Fibroblast of skin of left quadriceps (primary cell): ENCODE measurements at places on chromosomes 3 and 15.

- DNase-seq, result peak; percentile 38
Observed at GRCh38 chr3:119681279-119681678, 4.1 kb upstream of the COX17 start.

- no peak for DNase-seq
Observed at GRCh38 chr3:5022187-5022965, 43.1 kb downstream of the BHLHE40 start.

DNA sequence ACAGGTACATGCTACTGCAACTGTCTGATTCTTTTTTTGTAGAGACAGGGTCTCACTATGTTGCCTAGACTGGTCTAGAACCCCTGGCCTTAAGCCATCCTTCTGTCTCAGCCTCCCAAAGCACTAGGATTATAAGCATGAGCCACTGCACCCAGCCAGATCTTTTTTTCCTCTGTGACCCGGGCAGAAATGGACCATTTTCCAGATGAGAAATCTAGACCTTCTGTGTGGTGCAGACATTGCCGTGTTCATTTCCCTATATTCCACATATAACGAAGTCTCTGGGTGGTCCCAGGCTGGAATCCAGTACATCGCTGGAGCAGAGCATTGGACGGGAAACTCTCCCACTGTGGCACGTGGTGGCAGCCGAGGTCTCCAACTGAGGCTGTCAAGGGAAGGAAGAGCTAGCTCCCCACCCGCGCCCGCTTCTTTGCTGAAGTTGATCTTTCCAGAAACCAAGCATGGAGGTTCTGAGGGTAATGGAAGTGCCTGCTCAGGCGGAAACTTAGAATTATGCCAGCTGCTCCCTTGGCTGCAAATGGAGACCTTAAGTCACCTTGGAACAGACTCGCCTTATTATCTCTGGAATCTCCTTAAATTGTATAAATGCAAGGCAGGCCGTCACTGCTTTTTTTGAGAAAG is 23.1 kb upstream of the TXNRD3 start:
- DNase-seq, result no peak

DNA sequence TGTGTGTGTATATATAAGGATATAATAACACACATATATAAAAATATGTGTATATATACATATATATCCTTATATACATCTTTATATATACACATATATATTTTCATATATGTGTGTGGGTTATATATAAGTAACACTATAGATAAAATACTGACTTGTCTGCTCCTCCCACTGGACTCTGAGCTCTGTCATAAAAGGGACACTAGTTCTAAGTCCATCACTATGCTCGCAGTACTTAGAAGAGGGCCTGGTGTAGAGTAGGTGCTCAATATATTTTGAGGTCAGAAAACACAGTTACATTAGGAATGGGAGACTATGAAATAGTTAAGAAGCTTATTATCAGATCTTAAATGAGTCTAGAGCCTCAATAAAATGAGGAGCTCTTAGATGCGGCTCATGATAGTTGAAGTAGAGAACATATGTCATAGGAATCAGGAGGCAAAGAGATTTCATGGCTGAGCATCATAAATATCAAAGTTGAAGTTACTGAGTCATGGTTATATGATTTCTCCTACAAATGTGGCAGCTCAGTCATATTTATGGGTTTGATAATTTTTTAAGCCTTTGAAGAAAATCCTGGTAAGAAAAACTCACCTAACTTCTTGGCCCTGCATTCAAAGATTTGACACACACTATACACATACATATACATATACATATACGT is 371.2 kb upstream of the THBS1 start:
- no peak for DNase-seq

DNA sequence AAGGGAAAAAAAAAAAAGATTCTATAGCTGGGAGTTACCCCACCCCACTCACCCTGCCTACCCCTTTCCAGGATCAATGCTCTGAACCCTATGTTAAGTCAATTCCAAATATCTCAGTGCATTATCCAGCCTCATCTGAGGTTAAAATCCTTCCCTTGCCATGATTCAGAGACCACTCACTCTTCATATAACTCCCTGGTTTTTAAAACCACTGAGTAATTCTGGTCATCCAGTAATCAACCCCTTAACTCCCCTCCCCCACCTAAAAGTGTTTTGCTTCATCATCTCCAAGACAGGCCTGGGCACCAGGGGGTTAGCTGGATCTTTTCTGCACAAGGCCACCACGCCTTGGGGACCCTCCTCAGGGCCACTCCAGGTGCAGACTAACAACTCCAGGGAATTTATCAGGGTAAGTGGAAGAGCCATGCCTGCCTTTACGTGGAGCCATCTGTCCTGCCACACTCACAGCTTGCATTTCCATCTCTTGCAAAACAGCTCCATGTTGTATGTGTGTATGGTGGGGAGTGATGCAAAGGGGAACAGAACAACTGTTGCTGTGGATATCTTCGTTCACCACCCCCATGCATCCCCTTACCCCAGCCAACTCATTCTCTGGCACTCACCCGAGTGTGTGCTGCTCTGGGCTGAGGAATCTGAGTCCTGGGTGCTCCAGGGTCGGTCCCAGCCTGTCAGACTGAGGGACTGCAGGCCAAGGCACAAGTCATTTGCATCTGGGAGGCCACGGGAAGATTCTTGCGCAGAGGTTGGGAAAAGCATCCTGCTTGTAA is 30.7 kb upstream of the RPS17 start:
- DNase-seq, result peak; percentile 20

GRCh38 chr3:60431599-60431958 is 819.7 kb downstream of the FHIT start:
- no peak for DNase-seq

DNA sequence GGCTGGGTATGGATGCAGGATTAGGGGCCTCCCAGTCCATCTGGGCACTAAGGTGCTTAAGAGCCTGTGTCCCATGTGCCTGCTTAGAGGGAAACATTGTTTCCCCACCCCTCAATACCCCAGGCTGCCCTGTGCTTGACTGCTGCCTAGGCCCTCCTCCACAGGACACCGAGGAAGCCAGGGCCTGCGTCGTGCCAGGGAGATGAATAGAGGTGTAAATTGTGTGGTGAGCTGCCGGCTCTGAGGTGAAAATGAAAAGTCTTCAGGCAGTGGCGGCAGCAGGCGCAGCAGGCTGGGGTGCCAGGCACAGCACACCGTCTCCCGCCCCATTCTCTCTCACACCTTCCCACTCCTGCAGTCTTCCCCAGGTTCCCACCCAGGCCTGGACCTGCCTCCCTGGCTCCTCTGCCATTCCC is 13.9 kb upstream of the GRM2 start:
- no peak for DNase-seq

DNA sequence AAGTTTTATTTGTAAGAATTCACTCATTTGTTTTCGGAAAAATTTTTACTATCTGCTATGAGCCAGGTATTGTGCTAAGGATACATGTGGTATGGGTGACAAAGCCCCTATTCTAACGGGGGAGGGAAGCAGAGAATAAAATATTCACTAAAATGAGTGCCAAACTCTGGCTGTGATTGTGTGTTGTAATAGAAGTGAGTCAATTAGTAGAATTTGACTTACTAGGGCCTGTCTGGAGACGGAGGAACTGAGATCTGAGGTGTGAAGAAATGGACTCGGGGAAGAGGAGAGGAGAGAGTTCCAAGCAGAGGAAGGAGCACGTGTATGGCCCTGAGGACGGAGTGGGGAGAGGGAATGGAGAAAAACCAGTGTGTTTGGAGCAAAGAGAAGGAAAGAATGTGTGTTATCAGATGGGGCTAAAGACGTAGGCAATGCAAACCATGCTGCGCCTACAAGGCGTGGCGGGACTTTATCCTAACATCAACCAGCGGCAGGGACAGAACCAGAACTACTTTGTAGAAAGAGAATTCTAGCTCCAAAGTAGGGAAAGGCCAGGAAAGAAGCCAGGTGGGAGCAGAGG is 89.1 kb downstream of the OSBPL10 start:
- no peak for DNase-seq

DNA sequence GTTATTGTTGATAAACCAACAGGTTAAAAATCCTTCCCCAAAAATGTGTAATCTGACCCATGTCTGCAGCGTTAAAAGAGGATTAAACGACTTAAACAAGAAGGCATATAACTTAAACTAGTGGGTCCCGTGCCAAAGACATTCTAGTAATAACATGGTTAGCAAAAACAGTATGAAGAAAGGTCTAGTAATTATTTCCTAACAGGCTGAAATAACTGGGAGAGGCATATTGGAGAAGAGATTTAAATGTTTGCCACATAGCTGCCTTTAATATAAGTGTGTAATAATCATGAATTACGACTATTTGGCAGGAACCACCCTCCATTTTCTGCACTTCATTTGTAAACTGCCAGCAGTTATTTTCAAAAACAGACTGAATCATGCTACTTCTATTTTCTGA is 67.7 kb upstream of the CSPG5 start:
- peak; percentile 68 for DNase-seq

GRCh38 chr3:137709011-137709601 is 55.0 kb upstream of the SOX14 start:
- no peak for DNase-seq

DNA sequence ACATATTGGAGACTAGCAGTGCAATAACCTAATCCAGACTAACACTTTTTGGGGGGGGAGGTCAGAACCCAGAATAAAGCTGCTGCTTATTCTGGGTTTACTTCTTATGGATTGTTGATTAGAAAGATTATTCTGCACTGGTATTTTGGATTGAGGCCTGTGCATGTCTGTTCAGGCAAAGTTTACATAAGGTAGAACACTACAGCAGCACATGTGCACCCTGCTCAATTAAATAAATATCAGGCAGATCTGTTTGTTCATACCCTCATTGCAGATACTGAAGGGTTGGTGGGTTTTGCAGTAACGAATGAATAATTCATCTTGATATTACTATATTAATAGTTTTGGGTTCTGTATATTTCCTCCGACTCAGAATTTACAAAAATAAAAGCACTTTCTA is 19.1 kb downstream of the ARIH1 start:
- no peak for DNase-seq

GRCh38 chr3:50466177-50466576 is 37.3 kb downstream of the CACNA2D2 start:
- DNase-seq, result no peak

- DNase-seq, result no peak
Observed at GRCh38 chr3:31242026-31242960, 290.4 kb upstream of the STT3B start.

- no peak for DNase-seq
Observed at GRCh38 chr3:78497021-78497420, 1270.8 kb downstream of the ROBO1 start.

DNA sequence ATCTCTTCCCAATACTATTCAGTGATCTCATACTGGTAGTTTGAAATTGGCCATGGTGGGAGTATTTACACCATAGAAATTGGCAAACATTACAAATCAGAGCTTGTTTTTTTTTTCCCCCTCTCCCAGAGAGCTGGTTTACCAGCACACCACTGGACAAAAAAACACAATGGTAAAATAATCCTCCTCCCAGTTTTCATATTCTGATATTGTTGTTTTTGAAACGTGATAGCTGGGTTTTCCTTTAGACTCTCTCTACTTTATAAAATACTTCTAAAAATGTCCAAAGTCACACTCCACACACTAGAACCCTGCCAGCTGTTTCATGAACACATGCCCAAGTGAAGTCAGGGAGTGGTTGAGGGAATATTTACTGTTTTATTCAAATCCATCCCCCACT is 187.5 kb downstream of the DTWD1 start:
- no peak for DNase-seq

- no peak for DNase-seq
Observed at GRCh38 chr15:56729561-56729960, 3.7 kb downstream of the ZNF280D start.

DNA sequence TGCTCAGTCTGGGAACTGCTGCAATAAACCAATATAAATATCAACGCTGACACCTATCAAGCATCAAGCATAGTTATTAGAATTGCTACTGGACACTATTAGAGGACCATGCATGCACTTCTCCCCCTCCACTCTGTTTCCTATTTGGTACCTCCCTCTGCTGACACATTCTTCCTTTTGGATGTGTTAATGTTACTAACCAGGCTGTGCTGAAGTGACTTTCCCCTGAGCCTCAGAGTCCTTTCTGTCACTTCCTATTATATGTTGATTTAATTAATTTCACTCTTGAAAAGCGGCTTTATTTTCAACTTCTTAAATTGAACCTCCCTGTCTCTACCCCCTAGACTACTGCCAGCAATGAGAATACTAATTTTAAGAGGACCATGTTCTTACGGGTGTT is 379.1 kb downstream of the MCTP2 start:
- DNase-seq, result no peak

- DNase-seq, result no peak
Observed at GRCh38 chr3:5072100-5072816, 49.8 kb upstream of the ARL8B start.

GRCh38 chr3:138803006-138803653 is 31.6 kb downstream of the PIK3CB start:
- no peak for DNase-seq

DNA sequence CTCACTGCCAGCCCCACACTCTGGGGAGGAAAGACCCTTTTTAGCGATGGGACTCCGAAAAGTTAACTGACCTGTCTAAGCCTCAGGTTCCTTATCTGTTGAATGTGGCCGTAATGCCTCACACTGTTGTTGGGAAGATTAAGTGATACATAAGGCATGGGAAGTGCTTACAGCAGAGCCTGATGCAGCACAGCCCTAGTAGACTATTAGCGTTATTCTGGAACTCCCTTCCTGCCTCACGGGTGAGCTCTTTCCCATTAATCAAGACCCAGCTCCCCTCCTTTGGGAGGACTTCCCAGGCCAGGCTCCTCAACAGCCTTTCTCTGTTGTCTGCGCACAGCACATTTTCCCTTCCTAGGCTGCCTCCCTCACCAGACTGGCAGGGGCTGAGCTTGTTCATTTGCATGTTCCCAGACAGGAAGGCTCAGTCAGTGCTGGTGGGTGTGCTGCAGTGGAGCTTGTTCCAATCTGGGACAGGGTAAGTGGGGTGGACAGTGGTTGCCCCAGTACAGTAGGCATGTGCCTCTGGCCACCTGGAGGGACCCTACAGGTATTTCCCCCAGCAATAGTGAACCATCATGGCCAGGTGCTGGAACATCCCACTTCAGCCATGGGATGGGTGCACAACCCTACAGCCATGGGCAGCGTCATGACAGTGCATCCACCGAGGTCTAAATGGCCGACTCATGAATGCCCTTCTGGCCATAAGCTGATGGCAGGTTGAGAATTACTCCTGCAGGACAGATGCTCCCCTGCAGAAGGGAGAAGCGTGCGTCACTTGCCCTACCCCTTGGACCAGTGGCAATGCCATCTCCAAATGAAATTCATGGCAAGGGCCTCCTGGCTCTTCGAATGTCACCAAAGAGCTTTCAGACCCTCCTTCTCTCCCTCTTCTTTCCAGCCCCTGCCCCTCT is 5.8 kb upstream of the PSTPIP1 start:
- no peak for DNase-seq
